ENCODE measurements at places on chromosomes 1 and 21.

- DNase-seq = no peak
Observed at GRCh38 chr1:12171206-12172041, 4.6 kb downstream of the TNFRSF1B start.

GRCh38 chr1:17370618-17371017 is 1.4 kb upstream of the PADI6 start:
- no peak for DNase-seq

GRCh38 chr1:7534061-7534825 is 236.9 kb upstream of the VAMP3 start:
- no peak for DNase-seq

- no peak for DNase-seq
Observed at GRCh38 chr1:233904633-233905415, at the start of gene SLC35F3. SLC35F3 (plus strand) TSS chr1:233904676.

DNA sequence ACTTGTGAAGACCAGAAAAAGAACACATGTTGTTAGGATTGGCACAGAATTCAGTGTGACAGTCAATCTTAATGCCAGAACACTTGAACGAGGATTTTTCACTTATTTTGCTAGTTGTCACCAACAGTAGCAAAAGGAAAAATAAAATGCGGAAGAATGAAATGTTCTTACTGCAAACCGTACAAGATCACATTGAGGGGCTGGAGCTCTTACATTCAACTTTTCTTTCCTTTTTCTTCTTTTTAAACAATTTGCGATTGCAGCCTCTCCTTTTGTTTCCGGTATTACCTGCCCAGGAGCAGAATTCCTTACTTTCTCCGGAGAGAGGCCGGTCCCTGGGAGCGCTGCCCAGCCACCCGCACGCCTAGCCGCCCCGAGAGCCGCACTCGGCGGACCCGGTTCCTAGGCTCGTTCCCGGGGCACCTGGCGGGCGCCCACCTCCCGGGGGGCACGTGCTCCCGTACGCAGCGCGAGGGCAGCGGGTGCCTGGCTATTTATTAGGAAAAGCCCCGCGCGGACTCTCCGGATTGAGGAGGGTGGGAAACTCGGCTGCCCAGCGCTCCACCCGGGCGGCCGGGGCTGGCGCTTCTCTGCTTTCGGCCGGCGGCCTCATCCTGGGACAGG is 1.2 kb upstream of the CAMTA1 start:
- DNase-seq = no peak

DNA sequence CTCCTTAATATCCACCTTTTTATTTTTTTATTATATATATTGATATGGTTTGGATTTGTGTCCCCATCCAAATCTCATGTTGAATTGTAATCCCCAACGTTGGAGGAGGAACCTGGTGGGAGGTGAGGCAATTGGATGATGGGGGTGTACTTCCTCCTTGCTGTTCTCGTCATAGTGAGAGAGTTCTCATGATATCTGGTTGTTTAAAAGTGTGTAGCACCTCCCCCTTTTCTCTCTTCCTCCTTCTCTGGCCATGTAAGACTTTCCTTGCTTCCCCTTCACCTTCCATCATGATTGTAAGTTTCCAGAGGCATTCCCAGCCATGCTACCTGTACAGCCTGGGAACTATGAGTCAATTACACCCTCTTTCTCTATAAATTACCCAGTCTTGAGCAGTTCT is 22.7 kb upstream of the CCSAP start:
- DNase-seq = no peak

DNA sequence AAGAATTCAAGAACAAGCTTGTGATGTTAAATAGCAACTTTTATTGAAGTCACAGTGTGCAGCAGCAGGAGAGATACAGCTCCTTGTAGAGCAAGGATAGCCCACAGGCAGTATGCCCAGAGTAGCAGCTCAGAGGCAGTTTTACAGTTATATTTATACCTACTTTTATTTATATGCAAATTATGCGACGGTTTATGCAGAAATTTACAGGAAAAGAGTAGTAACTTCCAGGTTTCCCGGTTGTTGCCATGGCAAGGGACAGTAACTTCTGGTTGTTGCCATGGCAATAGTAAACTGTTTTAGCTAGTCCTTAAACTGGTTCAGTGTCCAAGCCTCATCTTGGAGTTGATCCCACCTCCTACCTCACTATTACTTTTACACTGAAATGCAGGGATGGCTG is 344.6 kb upstream of the LYPLAL1 start:
- DNase-seq = peak; percentile 10

- peak; percentile 95 for DNase-seq
Observed at GRCh38 chr1:201488830-201489589, 17.9 kb downstream of the CSRP1 start.

- no peak for DNase-seq
Observed at GRCh38 chr1:121471523-121471922, 286.7 kb downstream of the SRGAP2C start.

- DNase-seq = no peak
Observed at GRCh38 chr1:150127868-150128267, 21.8 kb upstream of the PLEKHO1 start.

GRCh38 chr1:3194760-3195479 is 125.9 kb downstream of the PRDM16 start:
- no peak for DNase-seq

GRCh38 chr1:38046884-38047602 is 450 bp upstream of the POU3F1 start:
- DNase-seq = peak; percentile 12

- DNase-seq = no peak
Observed at GRCh38 chr1:91682882-91683597, 182.4 kb downstream of the CDC7 start.

DNA sequence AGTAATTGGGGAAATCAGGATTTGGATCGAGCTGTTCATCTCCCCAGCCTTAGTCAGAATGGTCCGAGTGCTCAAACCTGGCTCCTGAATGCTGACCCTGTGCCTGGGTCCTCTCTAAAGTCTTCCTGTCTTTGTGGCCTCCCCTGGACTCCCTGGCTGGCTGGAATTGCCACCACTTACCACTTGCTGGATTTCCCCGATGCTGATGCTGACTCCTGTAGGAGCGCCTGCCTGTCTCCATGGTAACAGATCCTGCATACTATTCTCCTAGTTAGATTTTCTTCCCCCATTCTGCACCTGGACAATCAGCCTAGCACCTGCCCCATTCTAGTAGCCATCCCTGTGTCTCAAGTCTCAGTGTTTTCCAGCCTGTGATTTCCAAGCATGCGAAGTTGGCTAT is 382.2 kb upstream of the ESRRG start:
- no peak for DNase-seq

DNA sequence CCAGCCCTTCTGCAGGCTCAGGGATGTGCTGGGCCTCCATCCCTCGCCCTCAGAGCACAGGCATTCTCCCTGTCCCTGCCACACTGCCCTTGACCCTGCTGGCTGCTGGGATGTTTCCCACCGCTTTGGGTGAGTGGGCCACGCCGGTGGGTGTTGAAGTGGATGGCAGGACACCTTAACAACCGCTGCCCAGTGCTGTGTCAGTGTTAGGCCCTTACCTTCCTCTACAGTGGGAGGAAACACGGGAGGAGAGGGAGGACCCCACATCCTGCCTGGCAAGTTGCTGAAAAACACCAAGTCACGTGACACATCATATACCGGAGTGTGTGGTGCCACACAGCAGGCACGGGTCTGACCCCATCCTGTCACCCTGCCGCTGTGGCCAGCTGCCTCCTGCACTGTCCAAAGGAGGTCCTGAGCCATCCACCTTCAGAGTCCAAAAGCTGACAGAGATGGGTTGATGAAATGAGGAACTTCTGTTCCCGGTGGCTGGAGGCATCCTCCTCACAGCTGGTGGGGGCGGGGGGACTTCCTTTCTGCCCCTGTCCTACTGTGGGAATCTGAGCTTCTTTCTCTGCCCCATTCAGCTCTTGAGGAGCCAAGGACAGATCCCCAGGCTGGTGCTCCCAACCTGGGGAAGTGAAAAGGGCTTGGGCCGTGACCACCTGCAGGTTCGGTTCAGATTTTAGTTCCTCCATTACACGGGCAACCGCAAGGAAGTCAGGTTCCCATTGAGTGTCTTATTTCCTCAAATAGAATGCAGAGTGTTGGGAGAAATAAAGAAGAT is 3.2 kb upstream of the THEMIS2 start:
- peak; percentile 51 for DNase-seq

- no peak for DNase-seq
Observed at GRCh38 chr1:238409932-238410331, 519.2 kb upstream of the ZP4 start.

DNA sequence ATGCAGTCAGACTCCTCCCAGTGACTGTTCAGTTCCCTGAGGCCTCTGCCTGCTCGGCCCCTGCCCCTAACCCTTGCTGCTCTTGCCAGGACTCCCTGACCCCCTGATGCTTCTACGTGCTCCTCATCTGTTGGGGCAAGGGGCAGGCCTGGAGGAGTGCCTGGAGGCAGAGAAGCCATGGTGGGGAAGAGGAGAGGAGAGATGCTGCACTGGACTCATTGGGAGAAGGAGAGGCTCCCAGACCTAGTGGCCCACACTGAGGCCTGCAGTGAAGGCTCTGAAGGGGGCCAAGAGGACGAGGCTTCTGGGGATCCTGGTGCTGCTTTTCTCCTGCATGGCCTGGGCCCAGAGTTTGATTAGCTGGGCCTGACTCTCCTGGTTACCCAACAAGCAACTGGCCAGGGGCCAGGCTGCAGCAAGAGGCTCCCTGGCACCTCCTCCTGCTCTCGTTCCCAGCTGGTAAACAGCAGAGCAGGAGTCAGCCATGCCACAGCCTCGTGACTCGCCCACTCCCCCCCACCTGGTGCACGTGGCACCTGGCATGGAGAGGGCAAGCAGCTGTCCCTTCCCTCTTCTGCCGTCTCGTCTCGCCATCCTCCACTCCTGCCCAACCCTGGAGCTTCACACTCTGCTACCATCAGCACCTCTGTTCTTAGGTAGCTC is 847 bp upstream of the RORC start:
- no peak for DNase-seq

- DNase-seq = no peak
Observed at GRCh38 chr1:47821760-47822159, 175.4 kb downstream of the TRABD2B start.

DNA sequence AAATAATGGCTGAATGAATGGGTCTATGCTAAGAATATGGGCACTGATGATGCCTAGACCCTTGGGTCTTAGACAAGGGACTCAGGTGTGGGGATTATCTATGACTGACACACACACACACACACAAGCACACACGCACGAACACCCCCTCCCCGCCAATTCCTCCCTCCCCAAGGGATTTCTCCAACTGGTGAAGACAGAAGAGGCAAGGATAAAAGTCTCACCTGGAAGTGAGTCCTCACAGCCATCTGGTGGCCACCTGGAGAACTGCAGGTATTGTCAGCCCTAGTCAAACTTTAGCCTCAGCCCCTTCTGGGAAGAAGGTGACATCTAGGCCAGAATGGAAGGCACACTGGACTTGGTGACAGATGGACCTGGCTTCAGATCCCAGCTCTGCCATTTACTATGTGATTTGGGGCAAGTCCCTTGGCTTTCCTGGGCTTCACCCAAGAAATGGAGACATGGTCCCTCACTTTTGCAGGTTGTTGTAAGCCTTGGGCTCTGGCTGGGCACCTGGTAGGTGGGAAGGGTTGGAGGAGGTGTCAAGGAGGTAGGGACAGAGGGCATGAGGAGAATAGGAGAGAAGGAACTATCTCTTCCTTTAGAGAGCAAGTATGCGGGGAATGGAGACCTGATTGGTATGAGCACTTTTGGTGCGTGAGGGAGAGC is 4.0 kb upstream of the GPR3 start:
- DNase-seq = peak; percentile 55

DNA sequence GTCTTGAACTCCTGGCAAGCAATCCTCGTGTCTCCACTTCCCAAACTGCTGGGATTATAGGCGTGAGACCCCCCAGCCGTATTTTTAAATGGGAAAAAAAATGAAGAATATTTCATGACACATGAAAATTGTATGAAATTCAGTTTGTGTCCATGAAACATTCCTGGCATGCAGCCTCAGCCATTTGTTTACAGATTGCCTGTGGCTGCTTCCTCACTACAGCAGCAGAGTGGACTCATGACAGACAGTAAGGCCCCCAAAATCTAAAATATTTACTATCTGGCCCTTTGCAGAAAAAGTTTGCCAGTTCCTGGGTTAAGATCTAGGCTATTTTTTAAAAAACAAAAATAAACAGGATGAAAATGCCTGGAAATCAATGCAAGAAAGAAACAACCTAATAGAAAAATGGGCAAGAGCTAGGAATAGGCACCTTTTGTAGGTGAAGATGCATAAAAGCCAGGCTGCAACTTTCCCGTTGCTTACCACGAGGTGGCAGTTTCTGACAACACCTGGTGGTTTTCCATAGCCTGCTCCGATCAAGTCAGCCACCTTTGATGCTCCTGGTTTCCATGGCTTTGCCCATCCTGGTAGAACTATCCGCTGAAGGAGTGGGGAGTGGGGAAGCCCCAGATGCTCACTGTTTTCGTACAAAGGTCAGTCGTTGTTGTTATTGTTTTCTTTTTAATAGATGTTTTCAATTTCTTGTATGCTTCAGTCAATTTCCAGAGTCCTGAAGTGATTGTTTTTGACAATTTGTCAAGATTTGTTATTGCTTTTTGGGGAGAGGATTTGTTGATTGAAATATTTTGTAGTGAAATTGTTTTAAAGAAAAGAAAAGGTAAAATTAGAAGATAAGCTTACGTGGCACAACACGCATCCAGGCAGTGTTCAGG is 24.3 kb downstream of the UBE2Q1 start:
- DNase-seq = no peak

- peak; percentile 87 for DNase-seq
Observed at GRCh38 chr1:156677616-156678596, 699 bp upstream of the NES start.

GRCh38 chr1:42142894-42143675 is 10.1 kb upstream of the GUCA2B start:
- peak; percentile 9 for DNase-seq

DNA sequence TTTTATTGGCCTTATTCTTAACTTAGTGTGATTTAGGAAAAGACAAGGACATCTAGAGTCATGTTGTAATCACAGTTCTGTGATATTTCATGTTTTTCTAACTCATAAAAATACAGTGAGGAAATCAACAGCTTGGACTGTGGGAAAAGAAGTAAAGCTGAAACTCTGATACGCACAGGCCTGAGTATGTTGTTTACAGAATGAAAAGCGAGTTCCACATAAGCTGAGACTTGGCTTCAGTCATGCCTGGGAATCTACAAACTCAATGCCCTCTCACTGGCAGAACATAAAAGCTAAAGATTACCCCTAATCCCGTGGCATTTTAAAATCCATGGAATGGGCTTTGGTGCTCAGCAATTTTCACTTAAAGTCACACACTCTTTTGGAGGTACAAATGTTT is 23.6 kb upstream of the ATP5PO start:
- DNase-seq = no peak

DNA sequence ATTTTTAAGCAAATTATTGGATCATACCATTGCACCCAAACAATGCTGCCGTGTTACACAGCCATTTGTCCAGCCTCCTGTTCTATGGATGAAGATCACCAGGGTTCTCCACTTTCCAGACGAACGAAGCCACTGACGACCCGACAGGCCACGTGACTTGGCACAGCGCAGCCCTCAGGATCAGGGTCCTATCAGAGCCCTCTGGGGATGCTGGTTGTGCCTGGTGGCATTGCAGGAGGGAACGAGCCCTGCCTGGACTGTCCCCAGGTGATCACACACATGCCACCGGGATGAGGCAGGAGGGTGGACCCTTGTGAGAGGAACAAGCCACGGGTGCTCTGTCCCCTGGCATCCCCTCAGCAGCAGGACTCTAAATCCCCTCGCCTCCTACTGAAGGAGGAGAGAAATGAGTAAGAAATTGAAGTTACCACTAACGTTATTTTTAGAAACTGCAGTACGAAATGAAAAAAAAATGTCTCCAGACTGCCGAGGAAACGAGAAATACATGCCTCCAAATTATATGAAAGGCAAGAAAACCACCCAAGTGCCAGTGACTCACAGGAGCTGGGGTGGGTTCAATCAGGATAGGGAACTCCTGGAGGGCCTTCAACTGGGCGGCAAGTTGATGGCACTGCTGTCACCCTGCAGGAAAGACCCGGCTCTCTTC is 58.7 kb upstream of the PDE9A start:
- DNase-seq = no peak

- no peak for DNase-seq
Observed at GRCh38 chr21:41750532-41751151, 16.2 kb downstream of the RIPK4 start.
